ENCODE measurements at places on chromosomes 2 and 18.

- DNase-seq: no peak
These were observed 100.9 kb downstream of the CRIM1 start for GRCh38 chr2:36456227-36457175.

- DNase-seq: no peak
These were observed 566 bp downstream of the GATA6 start for GRCh38 chr18:22169889-22170420.

- DNase-seq: no peak
These were observed 15.1 kb upstream of the DARS1 start for GRCh38 chr2:136000502-136000901.

GRCh38 chr18:48805826-48806535, 144.8 kb downstream of the SMAD7 start:
- no peak for DNase-seq

DNA sequence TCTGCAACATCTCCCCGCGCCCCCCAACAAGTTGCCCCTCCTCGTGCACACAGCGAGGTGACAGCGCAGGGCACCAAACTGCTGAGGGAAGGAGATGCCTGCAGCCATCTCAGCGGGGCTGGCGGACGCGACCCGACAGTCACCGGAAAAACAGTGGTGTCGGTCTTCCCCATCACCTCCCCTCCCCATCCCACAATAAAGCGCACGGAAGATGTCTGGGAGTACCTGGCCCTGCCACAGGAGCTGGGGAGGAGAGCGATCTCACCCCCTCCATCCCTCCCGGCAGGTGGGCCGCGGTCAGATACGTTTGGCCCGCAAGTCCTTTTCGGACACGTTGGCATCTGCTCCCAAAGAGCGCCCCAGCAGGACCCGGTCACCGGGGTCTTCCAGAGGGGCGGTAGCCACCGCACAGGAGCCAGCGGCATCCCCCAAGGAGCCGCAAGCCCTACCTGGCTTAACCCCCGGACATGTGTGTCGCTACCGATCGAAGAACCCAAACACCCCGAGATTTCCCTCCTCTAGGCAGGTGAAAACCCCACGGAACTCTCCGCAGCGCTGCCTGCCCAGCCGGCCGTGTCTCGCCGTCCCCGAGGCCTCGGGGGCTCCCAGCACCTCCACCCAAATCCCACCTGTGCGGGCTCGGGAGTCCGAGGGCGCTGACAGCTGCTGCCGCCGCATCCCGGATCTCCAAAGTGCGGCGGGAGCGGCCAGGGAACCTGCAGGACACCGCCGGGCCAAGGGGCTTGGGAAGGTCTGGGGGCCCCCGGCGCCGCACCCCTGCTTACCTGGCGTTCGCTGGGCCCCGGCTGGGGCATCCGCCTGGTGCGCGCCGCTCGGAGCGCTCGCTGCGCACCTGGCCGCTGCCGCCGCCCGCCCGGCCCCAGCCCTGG, 657 bp downstream of the ATP8B1 start:
- DNase-seq: no peak

GRCh38 chr2:64455545-64455944, 1.6 kb downstream of the LGALSL start:
- DNase-seq: no peak

GRCh38 chr2:191358325-191359025, 113.3 kb downstream of the MYO1B start:
- no peak for DNase-seq

DNA sequence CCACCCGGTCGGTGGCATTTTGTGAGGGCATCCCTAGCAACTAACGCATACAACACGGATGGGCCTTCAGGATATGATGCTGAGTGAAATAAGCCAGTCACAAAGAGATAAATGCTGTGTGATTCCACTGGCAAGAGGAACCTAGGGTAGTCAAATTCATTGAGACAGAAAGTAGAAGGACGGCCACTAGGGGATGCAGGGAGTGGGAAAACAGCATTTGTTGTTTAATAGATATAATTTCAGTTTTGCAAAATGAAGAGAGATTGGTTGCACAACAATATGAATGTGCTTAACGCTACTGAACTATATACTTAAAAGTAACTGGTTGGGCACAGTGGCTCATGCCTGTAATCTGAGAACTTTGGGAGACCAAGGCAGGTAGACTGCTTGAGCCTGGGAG, 112.9 kb downstream of the AFF3 start:
- no peak for DNase-seq

DNA sequence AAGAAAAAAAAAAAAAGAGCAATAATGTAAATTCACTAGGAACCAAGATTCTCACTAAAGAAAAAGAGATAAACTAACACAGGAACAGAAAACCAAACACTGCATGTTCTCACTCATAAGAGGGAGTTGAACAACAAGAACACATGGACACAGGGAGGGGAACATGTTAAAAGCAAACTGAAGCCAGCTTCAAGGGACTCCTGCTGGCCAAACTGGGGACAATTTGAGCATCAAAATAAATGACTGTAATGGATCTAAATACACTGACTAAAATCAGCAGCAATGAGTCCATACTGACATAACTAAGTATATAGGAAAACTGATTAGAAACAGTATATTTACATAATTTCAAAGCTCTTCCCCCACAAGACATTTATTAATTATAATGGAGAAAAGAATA, 73.0 kb downstream of the FARSB start:
- no peak for DNase-seq

- no peak for DNase-seq
These were observed 137.9 kb downstream of the METTL4 start for GRCh38 chr18:2433366-2433765.

- DNase-seq: no peak
These were observed 18.7 kb upstream of the NEMP2 start for GRCh38 chr2:190553254-190553653.

DNA sequence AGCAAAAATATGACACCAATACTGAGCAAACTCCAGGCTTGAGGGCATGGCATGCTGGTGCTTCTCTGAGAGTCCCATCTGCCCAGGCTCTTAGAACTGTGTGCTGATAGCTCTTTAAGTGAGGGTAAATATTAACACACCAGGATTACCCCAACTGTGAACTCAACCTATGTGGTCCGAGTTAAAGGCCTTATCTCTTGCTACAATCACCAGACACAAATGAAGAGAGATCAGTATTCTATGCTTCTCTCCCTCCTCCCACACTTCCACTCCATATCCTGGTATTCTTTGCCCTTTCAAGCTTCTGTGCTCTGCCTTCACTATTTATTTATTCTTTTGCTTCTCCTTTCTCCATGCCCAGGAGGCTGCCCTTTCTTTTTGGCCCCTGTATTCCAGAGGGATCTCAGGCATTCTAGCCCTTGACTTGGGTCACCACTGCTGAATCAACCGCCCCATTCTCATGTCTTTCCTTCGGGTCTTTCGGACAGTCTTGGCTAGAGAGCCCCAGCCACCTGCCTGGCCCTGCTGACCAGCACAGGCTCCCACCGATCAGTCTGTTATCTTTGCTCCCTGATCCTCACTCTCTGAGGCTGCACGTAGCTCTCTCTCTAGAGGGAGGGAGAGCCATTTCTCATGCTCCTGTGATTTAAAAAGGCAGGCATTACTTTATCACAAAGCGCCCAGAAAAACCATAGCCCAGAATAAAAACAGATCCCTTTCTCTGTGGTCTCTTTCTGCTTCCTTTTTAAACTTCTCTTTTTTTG, 17.2 kb upstream of the HK2 start:
- no peak for DNase-seq

- no peak for DNase-seq
These were observed 108.3 kb upstream of the LTBP1 start for GRCh38 chr2:32838418-32838817.

- DNase-seq: no peak
These were observed 593.1 kb downstream of the CBLN2 start for GRCh38 chr18:71951001-71951400.

- no peak for DNase-seq
These were observed 93.2 kb downstream of the CABYR start for GRCh38 chr18:24231773-24232735.

DNA sequence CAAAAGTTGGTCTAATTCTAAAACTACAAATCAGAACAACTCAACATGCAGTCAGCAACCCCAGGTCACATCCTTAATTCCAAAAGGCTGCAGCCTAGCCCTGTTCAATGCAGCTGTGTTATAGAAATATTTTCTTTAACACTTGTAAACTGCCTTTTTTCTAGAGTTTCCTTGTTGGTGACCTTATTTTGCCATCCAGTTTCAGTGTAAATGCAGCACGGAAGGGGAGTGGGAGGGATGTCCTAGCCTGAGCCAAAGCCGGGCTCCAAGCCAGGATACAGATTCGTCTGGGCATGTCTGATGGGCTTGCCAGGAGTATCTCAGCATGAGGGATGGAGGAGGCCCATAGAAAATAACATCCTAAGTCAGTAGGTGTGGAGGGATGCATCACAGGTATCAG, 17.7 kb upstream of the SP3 start:
- no peak for DNase-seq

- no peak for DNase-seq
These were observed 64.4 kb downstream of the ZNF516 start for GRCh38 chr18:76430636-76431035.

DNA sequence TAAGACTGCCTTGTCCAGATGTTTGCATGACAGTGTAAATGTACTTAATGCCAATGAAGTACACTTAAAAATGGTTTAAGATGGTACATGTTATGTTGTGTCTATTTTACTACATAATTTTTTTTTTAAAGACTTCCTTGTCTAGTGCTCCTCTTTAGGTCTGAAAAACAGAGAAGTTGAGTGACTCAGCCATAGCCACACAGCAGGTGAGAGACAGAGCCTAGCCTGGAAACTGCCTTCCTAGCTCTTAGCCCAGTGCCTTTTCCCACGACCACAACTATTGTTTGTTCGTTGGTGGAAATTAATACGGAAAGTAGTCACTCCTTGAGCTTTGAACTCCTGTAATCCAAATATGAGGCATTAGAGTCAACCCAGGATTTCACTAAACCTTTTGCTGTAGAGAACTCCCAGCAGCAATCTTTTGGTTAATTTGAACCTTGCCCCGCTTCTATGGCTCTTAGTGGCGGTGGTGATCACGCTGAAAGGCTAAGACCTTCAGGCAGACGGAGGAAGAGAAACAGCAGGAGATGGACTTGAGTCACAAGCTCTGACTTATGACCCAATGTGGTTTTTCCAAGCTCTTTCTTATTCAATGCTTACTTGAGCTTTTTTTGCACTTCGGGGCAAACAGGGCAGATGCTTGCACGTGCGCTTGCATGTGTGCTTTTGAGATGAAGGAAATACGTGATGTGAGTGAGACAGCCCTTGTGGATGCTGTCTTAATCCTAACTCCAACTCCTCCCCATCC, 21.2 kb downstream of the TRIB2 start:
- no peak for DNase-seq

- no peak for DNase-seq
These were observed 17.5 kb downstream of the NCAPH start for GRCh38 chr2:96353032-96353561.

- DNase-seq: no peak
These were observed 113.6 kb downstream of the ETAA1 start for GRCh38 chr2:67510745-67511144.

DNA sequence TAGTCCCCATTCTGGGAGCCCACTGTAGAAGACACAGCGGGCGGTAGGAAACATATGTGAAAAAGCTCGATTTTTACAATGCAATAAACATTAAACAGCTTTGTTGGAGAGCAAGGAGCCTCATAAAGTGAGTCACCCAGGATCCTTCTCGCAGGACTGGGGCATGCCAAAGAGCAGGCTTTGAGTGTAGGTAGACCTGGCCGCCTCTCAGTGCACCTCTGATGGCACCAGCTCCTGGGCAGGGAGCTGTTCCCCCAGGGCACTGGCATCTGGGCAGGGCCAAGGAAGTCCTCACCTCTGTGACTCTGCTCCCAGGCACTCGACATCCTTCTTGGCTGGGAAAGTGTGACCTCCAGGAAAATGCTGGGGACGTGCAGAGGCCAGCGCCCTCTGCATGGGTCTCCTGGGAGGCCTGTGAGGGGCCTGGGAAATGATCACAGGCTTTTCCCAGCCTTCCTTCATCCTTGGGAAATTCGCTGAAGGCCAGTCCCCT, 94.2 kb downstream of the POLR1A start:
- no peak for DNase-seq

GRCh38 chr2:69740502-69740951, 1.4 kb upstream of the ANXA4 start:
- DNase-seq: no peak

- DNase-seq: peak; percentile 90
These were observed 219.1 kb downstream of the RTP5 start for GRCh38 chr2:242088471-242089212.

Data from stimulated activated CD8-positive, alpha-beta memory T cell treated with anti-CD3 and anti-CD28 coated beads, Interleukin-15, amount 100 ng/mL, for 4 hours (primary cell).